Spinal cord (tissue), 10 donors: ENCODE measurements at places on chromosomes 1 and 21.

DNA sequence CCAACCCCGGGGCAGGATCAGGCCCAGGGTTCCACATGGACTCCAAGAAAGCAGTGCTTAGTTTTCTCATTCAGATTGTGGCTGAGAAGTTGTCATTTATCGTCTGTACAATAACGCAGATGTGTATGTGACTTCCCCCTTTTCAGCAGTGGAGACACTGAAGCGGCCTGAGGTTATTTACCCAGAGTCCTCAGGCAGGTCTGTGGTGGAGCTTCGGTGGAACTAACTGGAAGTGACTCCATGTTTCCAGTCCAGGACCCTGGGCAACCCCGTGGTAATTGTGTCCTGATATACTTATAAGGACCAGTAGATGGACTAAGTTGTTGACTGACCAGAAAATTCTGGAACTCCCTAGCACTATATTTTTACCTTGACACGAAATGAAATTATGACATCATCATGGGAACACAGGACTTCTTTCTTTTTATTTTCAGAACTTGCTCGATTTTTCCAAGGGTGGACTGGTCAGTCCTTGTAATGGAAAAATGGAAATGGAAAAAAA lies 1.0 kb upstream of the IER5 start:
- peak; percentile 12 for DNase-seq

GRCh38 chr1:198157847-198158725 lies 1.3 kb downstream of the NEK7 start:
- DNase-seq: peak; percentile 28

DNA sequence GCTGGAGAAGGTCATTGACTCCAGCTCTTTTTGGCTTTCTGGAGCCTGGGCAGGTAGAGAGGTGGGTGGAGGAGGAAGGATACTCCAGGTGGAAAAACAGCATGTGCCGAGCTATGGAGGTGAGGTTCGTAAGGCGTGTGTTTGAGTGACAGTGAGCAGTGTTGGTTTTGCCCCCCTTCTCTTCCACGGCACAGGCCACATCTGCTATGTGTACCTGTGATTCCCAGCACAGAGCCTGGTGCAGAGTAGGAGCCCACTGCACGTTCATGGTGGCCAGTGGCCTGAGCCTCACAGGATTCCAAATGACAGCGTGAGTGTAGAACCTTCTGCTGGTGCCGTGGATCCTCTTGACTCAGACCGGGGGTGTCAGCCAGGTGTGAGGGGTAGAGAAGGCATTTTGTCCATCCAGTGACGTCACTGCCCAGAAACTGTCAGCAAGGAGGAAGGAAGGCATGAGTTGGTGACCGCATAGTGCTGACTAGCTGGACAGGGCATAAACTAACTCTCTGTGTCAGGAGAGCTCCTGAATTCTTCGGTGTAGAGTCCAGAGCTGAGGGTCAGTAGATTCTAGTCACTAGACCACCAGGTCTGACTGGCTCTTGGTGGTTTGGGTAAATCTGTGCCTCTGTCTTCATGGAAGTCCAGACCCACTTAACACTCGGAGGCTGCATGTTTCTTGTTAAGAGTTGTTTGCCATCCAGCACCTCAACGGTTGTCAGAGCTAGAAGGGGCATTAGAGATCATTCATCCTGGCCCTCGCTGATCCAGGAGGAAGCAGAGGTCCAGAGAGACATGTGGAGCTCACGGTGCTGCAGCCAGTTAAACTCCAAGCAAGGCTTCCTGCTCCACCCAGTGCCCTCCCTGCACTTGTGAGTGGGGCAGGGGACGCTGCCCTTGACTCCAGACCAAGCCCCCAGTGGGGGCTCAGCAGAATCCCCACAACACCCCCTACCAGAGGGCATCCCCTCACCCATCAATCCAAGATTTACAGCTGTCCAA lies 3.8 kb downstream of the QSOX1 start:
- no peak for DNase-seq

DNA sequence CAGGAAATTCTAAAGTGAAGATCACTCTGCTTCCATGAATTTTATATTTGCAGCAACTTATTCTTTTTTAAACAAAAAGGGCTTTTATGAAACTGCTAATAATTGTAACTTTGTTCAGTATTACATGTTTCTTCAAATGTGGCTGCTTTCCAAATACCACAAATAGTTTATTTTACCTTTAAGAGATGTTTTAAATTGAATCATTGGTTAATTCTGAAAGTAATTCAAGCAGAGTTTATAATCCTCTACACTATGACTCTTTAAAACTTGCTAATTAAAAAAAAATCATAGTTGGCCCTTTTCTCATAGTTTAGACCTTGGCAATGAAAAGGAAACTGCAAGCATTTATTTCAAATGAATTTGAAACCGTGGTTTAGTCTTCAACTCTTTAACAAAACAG lies 59.6 kb downstream of the SDCCAG8 start:
- DNase-seq: no peak

- DNase-seq: no peak
Measured at GRCh38 chr1:36534711-36535412, 52.1 kb upstream of the CSF3R start.
